Right atrium auricular region (tissue), 2 donors: ENCODE measurements at places on chromosomes 4 and X.

GRCh38 chr4:8316911-8317351, 47.4 kb downstream of the HTRA3 start:
- DNase-seq: peak; percentile 52

GRCh38 chr4:85777908-85778631, 303.1 kb downstream of the ARHGAP24 start:
- no peak for DNase-seq

- DNase-seq: no peak
Measured at GRCh38 chr4:155007660-155008176, 200.7 kb upstream of the NPY2R start.

DNA sequence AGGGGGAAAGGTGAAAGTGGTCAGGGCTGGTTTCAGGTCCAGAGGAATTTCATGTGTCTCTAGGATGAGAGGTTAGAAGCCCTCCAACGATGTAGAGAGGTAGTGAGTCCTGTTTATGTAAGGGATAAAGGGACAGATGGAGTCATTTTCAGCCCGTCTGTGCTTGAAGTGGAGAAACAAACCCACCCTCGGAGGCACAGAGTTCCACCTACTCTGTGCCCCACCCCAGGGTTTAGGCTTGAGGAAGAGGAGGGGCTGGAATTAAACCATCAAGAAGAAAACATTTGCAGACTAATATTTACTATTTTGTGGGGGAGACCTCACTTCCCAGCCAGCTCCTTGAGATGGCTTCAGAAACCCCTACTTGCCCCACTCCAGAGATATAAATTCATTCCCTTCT, 868 bp upstream of the GNL3L start:
- DNase-seq: no peak

GRCh38 chr4:42816880-42817400, 75.6 kb upstream of the GRXCR1 start:
- DNase-seq: no peak

DNA sequence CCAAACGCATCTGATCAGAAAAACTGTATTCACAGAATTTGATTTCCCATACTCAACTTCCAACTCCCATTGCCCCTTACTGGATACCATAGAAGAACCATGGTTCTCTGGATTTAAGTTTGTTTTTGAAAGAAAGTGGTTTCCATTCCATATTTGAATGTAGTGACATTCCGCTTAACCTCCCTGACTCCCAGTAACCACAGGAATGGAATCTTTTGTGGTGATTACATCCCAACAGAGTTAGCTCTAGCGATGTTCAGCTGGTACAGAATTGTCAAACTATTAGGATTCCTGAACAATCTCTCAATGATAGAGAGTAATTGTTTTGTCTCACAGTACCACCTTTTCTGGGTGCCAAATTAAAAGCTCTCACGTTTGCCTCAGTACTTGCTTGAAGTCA, 1.7 kb downstream of the NUDT10 start:
- DNase-seq: no peak

GRCh38 chrX:112714357-112714918, 34.7 kb upstream of the LHFPL1 start:
- DNase-seq: no peak

DNA sequence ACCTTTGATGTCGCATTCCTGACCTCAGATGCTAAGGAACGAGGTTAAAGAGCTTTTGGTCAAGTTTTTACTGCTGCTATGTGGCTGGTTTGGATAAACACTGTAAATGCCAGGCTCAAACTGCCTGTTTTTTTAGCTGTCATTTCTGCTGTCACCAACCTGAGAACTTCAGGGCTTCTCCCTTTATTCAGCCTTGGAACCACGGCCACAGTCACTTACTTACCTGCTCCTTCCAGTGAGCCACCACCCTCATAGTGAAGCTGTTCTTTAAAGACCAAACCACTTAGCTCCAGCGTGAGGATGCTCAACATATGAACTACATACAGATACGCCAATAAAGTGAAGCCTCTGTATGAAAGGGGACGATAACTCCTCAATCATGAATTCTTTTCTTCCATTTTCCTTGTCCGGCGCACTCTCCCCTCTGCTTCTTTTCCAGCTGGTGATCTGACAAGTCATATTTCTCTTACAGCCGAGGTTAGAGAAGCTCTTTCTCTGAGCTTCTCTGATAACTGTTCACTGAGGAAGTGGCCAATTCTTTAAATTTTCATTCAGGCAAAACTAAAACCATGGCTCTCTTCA, 152.8 kb upstream of the ANK2 start:
- DNase-seq: no peak

- no peak for DNase-seq
Measured at GRCh38 chrX:964831-965416, 247.5 kb downstream of the CRLF2 start.

DNA sequence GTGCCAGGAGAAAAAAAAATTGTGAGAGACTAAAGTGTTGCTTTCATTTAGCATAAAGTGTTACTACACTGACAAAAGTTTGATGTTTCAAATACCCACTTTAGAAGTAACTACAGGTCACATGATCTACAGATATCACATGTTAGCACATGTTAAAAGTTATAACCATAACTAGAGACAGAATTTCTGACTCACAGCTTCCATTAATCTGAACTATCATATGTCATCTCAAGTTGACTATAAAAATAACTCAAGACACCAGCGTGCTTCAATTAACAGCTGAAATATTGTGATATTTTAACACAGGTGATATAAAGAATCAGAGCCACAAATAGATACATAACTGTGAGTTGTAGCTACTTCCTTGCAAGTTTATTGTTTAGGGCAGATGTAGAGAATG, 591.5 kb upstream of the PITX2 start:
- DNase-seq: no peak

- DNase-seq: no peak
Measured at GRCh38 chr4:129167640-129168260, 71.8 kb downstream of the C4orf33 start.

- DNase-seq: no peak
Measured at GRCh38 chrX:154383359-154384283, 4.5 kb downstream of the EMD start.

GRCh38 chr4:1682860-1683259, 1.3 kb downstream of the FAM53A start:
- no peak for DNase-seq

DNA sequence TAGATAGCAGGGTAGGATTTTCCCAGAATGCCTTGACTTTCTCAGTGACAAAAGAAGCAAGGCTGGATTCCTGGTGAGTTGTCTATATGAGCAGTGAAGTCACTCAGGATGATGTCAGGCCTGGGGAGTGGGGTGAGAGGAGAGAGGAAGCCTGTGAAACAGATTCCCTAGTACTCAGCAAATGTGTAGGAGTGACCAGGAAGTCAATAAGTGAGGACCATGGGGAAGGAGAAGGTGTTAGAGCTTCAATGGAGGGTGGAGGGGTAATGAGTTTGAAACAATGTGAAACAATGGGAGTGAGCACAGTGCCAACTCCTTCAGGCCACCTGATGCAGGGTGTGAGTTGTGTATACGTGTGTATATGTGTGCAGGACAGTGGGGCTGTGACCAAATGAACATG, 2.4 kb upstream of the SLC9A6 start:
- DNase-seq: no peak

DNA sequence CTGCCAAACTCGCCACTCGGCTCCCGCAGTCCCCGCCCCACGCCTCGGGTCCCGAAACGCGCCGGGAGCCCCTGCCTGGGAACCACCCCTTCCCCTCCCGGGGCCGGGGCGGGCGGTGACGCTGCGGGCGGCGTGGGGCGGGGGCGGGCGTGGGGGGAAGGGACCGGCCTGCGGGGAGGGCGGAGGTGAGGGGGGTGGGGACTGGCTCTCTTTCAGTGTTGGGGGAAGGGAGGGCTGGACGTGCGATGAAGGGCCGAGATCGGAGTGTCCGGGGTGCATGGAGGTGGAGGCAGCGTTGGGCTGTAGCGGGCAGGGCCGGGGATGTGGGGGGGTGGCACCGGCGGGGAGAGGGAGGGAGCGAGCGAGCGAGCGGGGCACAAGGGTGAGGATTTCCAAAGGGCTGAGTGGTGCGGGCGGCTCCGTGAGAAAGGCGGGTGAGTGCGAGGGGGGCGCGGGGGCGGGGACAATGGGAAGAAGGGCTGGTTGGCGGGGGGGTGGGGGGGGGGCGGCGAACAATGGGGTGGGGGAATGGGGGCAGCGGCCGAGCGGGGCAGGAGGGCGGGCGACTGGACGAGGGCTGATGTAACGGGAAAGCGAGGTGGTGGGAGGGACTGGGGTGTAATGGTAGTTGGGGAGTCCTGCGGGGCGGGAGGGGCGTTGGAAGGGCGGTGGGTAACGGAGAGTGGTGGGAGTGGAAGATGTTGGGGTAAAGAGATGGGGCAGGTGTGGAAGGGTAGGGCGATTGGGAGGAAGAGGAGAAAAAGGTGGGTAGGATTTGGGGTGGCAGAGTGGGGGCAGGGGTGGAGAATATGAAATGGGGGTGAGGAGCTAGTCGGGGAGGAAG, 578 bp downstream of the DCUN1D4 start:
- peak; percentile 70 for DNase-seq

DNA sequence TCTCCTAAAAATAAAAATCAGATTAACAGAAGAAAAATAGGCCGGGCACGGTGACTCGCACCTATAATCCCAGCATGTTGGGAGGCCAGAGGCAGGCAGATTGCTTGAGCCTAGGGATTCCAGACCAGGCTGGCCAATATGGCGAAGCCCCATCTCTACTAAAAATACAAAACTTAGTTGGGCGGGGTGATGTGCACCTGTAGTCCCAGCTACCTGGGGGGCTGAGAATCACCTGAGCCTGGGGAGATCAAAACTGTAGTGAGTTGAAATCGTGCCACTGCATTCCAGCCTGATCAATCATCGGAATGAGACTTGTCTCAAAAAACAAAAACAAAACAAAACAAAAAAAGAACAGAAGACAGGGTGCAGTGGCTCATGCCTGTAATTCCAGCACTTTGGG, 32.8 kb upstream of the NOCT start:
- DNase-seq: peak; percentile 40

GRCh38 chr4:181569553-181569952, 673.6 kb upstream of the TENM3 start:
- DNase-seq: no peak

GRCh38 chr4:181701214-181701613, 542.0 kb upstream of the TENM3 start:
- no peak for DNase-seq

DNA sequence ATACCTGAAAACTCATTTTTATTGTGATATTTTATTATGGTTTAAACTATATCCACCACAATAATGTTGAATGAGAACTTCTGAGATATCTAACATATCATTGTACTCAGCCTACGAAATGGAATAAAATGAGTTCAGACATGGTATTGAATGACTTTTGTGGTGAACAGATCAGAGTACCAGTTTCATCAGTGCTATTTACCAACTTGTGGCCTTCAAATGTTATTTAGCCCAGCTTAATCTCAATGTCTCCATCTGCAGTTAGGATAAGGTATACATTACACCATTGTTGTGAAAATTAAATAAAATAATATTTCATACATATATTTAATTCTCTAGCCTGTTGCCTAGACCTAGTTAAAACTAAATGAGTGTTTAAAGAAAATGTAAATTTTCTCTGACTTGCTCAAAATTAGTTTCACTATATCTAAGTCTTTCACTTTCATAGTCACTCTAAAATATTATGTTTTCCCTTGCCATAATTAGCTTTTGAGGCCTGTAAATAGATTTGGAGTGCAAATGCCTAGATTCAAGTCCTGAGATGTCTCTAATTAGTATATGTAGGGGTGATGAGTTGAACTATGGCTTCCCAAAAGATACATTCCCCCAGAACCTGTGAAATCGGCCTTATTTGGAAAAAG, 594.2 kb downstream of the STPG2 start:
- no peak for DNase-seq

DNA sequence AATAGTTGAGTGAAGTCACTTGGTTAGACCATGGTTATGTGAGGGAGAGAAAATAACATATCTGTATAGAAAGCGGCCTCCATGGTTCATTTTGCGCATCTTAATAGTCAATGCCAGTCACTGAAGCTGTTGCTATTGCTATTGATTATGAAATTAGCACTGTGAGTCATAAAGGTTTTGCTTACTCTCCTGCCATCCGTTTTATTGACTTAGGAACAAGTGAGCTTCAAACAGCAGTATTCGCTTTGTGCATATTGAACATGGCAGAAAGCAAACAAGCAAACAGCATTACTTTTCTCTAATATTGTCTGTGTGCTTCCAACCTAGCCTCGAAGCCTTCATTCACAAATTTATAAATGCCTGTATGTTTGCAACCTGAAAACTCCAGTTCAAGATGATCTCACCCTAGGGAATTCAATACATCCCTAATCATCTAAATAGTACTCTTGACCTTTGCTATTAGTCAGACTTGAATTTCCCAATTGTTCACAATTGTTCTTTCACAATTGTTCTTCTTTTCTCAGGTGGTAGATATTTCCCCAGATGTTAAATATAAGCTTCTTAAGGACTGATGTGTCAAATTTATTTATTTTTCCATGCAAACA, 55.9 kb upstream of the GABRA2 start:
- no peak for DNase-seq

DNA sequence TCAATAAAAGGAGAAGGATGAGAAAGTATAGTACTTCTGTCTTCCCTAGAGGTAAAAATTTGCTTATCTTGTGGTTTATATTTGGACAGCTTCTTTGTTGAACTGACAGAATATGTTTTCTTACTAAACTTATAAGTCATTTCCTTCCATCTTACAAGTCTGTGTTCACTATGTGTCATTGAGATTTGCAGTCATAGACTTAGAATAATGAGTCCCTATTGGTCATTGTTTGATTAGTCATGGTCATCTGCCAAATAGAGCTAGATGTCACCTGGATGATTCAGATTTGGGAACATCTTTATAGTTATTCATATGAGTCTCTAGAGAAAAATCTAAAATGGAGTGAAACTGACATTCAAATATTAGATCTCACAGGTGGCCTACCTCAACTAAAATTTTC, 51.5 kb downstream of the SPATA18 start:
- no peak for DNase-seq

- DNase-seq: no peak
Measured at GRCh38 chr4:88962396-88962795, 94.6 kb downstream of the FAM13A start.

DNA sequence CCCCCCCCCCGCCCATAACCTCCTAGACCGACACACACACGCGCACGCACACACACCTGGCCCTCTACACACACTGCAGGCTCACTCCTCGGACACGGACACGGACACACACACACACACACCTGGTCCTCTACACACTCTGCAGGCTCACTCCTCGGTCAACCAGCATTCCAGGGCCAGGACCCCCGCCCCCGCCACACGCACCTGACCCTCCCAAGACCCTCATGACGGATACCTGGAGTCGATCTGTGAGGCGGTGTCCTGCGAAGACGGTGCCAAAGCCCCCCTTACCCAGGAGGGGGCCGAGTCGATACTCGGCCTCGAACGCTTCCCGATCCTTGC, 552 bp downstream of the PIM2 start:
- DNase-seq: no peak

- DNase-seq: no peak
Measured at GRCh38 chrX:134551376-134552048, 91.5 kb downstream of the HPRT1 start.

- DNase-seq: no peak
Measured at GRCh38 chr4:39472396-39472795, 13.5 kb downstream of the LIAS start.
